Foreskin fibroblast (primary cell): ENCODE measurements at places on chromosomes 7 and 10.

- no peak for DNase-seq
Observed at GRCh38 chr7:17682586-17682985, 257.7 kb downstream of the SNX13 start.

DNA sequence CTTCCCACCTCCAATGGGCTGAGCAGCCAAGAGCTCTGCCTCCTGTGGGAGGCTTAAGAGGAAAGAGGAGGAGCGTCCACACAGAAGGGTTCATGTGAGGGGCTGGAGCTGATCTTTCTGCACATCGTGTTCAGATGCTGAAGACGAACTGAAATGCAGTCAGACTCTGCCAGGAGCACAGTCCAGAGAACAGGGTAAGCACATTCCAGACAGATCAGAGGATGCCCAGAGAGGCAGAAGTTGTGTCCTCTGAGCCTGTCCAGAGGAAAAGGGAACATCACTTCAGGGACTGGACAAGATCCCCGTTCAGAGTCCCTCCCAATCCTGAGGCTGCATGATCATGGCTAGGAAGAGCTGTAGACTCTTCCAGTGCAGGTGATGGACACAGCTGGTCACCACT, 72.9 kb downstream of the ITIH5 start:
- no peak for DNase-seq

DNA sequence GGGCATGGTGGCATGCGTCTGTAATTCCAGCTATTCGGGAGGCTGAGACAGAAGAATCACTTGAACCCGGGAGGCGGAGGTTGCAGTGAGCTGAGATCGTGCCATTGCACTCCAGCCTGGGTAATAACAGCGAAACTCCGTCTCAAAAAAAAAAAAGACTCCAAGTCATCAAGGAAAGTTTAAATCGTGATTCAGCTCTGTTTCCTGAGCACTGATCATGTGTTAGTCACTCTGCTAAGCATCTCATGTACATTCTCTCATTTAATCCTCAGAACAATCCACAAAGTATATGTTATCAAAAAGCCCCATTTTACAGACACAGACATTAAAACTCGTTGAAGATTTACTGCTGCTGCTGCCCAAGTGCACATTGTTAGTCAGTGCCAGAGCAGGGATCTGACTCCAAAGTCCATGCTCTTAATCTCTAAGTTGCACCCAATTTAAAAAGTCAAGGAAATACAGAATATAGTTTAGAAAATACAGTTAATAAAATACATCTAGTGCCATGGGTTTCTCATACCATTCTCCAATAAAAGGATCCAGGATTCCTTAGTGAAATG, 6.2 kb downstream of the PIK3AP1 start:
- DNase-seq, result no peak

GRCh38 chr7:68694656-68695055, 903.6 kb upstream of the AUTS2 start:
- DNase-seq, result no peak

- DNase-seq, result no peak
Observed at GRCh38 chr7:102089175-102090098, 197.2 kb upstream of the SH2B2 start.

- peak; percentile 29 for DNase-seq
Observed at GRCh38 chr7:114086914-114087652, 168.3 kb upstream of the PPP1R3A start.

GRCh38 chr10:81472927-81473470, 402.0 kb upstream of the NRG3 start:
- DNase-seq, result no peak

GRCh38 chr10:132319853-132320653, 11.9 kb upstream of the LRRC27 start:
- DNase-seq, result peak; percentile 81

GRCh38 chr7:151003572-151003971, 12.8 kb downstream of the NOS3 start:
- no peak for DNase-seq

DNA sequence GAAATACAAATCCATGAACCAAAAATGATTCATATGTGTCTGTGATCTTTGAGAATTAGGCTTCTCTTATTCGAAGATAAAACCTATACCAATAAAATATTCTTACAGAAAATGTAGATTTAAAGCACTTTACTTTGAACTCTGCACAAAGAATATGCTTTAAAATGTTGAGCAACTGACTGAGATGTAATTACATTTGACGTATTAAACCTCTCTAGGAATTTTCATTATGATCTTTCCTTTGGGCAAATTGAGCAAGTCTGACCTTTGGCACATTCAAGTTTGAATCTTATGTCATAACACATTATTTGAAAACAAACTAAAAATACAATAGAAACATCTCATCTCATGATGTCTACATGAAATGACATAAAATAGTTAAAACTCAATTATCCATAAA, 69.2 kb upstream of the AHR start:
- no peak for DNase-seq

DNA sequence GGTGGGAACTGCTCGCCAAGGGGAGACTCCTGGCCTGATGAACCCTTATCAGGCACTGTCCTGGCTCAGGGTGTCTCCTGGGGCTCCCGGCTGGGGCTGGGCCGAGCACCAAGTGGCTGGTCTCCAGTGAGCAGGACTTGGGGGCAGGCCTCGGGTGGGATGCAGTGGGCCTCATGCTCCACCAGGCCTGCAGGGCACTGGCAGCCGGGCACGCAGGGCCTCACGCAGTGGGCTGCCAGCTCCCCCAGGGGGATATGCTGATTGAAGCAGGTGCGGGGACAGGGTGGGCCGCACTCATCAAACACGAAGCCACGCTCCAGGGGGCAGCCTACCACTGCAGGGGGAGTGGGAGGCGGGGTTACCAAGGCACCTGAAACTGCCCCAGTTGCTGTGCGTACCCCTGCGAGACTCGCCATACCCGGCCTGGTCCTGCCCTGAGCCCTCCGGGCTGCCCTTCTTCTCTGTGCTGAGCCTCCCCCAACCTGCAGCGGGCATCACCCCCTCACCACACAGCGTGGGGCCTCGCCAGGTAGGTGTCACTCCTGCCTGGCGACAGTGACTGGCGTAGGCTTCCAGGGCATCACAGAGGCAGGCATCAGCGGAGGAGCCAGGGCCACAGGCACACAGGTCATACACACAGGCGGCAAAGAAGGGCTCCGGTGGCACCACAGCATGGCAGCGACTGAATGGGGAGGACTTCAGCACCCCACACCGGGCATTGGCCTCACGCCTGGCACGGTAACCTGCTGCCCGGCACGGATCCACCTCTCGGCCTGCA, 14.5 kb downstream of the ATP6V1F start:
- no peak for DNase-seq

DNA sequence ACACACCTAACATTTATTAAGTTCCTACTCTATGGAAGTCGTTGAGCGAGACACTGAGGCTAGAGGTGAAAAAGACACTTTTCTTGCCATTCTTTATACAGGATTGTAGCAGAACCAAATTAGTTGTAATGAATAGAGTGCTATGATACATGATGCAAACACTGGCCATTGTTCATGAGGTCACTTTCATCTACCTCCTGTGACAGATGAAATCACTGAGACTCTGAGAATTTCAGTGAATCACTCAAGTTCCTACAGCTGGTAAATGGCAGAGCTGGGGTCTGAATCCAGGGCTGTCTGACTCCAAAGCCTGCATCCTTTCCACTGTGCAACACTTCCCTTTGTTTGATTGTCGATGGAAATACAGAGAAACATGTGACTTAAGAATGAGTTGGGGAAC, 657.6 kb downstream of the LRMDA start:
- DNase-seq, result no peak

DNA sequence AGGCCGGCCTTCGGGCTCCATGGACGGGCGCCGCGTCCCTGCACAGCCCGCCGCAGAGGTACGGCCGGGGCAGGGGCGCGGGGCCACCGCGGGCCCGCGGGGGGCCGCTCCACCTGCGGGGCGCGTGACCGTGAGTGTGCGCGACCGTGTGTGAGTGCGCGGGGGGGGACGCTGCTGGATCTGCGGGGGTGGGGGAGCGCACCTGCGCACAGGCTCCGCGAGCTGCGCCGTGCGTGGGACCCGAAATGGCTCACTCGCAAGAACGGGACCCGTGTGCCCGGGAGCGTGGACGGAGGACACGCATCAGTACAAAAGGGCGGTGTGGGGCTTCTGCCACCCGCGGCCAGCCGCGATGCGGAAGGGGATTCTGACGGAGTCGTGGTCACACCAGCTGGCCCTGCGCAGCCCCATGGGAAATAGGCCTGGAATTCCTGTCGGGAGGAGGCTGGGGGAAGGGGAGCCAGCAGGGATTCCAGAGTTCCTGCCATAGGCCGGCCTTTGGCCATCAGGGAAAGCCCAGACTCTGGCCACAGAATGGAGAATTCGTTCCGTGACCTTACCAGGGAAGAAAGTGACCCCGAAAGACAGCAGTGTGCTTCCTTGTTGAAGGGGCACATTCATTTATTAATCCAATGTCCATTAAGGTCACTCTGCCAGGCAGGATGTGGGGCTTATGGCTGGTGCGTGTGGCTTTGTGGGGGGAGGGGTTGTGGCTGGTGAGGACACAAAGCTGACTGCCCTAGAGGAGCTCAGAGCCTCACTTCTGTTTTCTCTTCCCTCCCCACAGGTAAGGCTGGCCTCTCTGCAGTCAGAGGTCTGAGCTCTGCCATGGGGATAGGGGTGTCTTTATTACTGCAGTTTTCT, 494 bp downstream of the REPIN1 start:
- peak; percentile 82 for DNase-seq

GRCh38 chr7:94129443-94130140, 125.4 kb upstream of the BET1 start:
- peak; percentile 92 for DNase-seq

DNA sequence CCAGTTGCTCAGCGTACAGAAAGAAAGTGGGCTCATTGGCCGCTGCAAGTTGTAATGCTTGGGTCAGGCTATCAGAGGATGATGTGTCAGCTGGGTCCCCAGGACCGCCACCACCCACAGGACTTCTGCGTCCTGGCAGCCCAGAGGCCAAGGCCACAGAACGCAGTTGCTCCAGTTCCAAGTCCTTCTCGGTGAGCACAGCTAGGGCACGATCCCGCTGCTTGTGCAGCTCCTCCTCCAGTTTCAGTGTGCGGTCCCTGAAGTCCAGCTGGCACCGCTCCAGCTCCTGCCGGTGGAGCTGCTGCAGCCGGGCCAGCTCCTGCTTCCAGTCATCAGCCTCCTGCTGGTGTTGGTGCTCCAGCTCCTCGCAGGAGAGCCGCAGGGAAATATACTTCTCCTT, 3.0 kb downstream of the GCC1 start:
- DNase-seq, result no peak

GRCh38 chr10:96612055-96612830, 25.4 kb upstream of the TM9SF3 start:
- no peak for DNase-seq

GRCh38 chr10:86443936-86444335, 77.3 kb upstream of the GRID1 start:
- peak; percentile 11 for DNase-seq

- no peak for DNase-seq
Observed at GRCh38 chr10:116143673-116144222, 129.3 kb downstream of the GFRA1 start.

GRCh38 chr10:93059975-93060886, at the start of gene CYP26C1:
Gene CYP26C1, plus strand, starts transcription at chr10:93060798. Its CDS starts 466 bp downstream, at chr10:93061264.
- no peak for DNase-seq

DNA sequence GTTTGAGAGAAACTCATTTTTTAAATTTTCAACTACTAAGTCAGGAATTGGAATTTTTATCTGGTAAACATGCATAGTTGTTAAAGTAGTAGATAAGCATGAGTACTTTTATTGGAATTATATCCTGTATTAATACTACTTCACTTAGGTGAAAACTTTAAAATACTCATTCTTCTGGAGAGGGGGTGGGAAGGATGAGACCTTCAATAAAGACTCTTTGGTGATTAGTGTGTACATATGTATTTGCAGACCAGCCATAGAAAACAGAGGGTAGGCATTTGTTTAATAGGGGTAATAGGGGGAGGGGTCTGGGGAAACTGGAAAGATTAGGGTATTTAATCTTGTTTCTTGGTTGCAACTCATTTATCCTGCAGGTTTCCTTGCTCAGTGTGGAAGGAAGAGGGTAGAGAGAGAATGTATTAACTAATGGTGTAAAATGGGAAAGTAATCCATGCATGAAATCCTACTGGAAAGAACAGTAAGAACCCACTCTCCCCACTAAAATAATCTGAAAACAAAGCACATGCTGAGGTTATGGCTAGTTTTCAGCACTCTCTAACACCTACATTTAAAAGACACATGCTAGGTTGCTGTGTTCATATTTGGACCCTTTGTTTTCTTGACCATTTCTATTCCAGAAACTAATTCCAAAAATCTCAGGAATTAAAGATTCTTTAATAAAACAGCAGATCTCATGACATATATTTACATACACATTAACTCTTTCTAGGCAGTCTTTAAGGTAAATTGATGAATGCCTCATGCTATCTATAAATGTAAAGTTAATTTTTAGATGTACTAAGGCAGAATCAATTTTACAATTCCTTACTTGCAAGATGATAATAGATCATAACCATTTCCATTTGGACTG, 6.2 kb upstream of the IGF2BP3 start:
- DNase-seq, result no peak

DNA sequence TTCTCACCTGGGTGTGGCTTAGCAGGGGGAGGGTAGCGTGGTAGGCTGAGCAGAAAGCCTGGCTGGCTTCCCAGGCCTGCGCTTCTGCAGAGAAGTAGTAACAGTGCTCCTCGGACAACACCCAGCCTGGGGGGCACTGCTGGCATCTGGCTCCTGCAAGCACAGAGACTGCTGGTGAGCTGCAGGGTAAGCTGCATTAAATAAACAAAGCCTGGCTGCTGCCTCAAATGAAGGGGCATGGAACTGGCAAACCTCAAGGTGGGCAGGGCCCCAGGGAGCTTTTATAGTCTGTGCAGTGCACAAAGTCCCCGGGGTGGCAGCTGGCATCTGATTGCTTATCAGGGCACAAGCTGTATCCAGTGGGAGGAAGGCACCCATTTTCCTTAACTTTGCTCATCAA, 3.9 kb downstream of the KLRG2 start:
- no peak for DNase-seq

DNA sequence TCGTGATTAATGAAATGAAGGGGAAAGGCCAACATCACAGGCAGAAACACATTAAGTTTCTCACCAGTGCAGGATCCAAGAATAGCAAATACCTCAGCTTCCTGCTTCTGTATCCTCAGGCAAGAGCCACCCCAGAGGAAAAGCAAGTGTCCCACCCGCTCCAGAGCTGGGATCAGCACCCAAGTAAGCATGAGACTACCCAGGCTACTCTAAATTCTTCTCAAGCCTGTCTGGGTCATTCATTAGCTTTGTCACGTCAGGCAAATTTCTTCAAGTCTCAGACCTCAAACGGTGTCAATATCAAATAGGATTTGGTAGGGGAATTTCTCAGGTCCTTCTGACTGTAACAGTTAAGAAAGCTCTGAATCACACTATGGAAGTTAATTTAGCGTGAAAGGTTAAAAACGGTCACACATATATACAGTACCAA, 59.0 kb downstream of the GNA12 start:
- no peak for DNase-seq

DNA sequence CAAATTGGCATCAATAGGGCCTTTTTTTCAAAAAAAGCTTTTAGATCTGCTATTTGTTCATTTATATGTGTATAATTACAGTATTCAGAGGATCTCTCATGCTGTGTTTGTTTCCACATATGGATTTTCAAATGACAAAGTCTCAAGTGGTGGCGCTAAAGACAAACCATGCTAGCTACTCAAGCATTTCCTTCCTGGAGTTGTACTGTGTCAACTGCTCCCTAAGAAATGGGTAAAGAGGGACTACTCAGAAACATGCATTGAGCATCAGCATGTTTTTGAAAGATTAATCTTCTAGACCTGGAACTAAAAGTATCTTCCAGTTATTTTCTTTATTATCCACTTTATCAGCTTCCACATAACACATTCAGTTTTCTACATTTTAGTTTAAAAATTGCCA, 12.7 kb downstream of the CNTNAP2 start:
- no peak for DNase-seq

GRCh38 chr10:25113191-25114035, 61.4 kb upstream of the GPR158 start:
- DNase-seq, result peak; percentile 78
